Astrocyte of the spinal cord (primary cell): ENCODE measurements at places on chromosomes 13 and 19.

DNA sequence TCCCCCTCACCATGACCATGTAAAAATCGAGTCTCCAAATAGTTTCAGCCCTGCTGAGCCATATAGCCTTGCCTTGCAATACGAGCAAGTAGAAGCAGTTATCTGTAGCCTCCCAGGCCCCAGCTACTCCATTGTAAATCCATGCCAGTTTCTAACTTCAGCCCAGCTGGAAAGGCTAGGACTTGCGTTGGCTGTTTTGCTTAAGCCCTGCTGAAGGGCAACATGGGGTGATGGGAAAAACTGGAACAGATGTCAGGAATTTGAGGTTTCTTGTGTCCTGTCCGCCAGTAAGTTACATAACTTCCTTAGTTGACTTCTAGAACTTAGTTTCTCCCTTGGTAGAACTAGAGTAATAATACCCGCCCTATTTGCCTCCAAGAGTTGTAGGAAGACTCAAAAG lies 216.0 kb upstream of the SERP2 start:
- DNase-seq = no peak

- DNase-seq = no peak
Measured at GRCh38 chr13:53143757-53144339, 115.2 kb downstream of the OLFM4 start.

DNA sequence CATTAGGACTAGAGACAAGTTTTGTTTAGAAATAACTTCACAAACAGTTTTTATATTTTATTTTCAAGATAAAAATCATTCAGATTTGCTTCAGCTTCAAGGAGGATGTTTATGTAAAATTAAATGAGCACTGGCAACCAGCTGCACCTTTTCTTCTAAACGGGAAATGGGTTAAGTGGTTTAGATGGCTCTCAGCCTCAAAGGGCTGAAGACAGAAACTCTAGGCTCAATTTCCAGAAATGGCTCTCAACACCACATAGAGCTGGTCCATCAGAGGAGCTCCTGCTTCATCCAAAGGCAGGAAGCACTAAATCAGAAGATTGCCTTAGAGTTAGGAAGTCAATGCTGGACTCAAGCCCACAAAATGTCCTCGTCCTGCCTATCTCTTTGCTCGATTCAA lies 74.7 kb downstream of the ZNF429 start:
- DNase-seq = no peak

GRCh38 chr13:48583859-48584311 lies 51.0 kb upstream of the RCBTB2 start:
- no peak for DNase-seq

GRCh38 chr19:35986664-35987570 lies 8.1 kb upstream of the SDHAF1 start:
- DNase-seq = no peak

DNA sequence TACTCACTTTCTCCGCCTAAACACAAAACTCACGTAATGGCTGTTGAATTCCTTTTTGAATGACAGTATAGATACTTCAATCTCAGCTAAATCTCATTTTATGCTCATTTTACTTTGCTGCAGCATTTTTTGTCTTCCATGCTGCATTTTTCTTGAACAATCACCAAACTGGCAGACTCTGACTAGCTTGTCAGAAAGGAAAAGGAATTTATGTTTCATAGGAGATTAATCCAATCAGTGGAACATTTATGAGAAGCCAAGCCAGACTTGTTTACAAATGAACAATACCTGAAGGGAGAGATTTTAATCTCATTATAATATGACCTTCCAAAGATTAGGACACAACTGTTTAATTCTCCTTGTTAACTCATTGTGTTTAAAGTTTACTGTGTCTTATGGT lies 1044.3 kb downstream of the DIAPH3 start:
- no peak for DNase-seq

DNA sequence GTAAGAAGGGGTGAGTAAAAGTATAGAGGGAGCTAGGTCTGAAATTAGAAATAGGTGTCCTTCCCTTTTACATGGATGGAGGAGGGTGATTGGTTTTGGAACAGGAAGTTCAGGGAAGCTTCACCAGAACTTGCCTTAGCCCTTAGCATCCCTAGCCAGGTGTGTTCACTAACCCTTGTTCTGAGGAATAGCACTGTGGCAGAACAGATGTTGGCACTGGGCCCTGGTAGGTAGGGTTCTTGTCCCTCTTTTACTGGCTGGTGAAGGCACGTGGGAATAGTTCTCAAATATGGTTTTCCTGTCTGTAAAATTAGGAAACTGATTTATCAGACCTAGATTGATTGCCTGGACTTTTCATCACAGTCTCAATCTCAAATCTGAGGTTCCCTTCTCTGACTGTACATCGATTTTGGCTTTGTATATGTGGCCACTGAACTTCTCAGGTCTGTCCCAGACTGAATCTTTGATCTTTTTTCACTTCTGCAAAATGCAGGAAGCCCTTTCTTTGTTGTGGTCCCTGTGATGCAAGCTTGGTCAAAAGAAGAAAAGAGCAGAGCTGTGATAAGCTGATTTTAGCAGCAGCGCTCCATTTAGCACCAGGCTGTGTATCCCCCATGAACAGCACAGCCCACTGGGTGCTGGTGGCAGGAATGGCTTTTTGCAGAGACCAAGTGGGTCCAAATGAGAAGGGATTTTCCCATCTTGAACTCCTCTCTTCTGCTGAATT lies 86.2 kb upstream of the HTR2A start:
- DNase-seq = no peak

- no peak for DNase-seq
Measured at GRCh38 chr19:18861235-18861634, 29.5 kb downstream of the UPF1 start.

GRCh38 chr13:29746148-29746677 lies 104.2 kb downstream of the UBL3 start:
- DNase-seq = no peak
